Femur (tissue), 1 donor: ENCODE measurements at places on chromosomes 7 and 10.
A peak's percentile ranks its signal among the peaks of the same experiment; 100 is the strongest.

DNA sequence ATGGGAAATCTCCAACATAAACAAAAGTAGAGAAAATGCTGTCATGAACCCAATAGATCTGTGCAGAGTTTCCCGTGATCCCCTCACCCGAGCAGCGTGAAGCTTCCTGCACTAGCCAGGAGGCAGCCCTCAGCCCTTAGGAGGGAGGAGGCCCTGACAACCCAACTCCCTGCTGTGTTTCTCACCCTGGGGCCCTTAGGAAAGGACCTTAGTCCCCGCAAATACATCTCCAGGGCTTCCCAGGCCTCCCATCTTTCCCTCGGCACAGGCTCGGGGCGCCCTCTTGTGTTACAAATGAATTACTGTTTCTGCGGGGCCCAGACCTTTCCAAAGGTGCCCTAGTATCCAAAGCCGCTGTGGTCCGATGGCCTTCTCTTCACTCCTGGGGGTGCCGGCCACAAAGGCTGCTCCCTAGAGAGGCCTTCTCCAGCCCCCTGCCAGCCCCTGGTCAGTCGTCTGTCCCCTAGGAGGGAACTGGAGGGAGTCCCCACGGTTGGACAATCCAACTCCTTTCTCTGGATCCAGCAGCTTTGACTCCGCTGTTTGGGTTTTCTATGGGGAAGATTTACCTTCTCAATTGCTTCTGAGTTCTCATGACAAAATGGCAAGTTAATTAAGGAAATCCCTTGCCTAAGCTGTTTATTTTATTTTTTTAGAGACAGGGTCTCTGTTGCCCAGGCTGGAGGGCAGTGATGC, 49.9 kb upstream of the SH2B2 start:
- peak; percentile 73 for DNase-seq

DNA sequence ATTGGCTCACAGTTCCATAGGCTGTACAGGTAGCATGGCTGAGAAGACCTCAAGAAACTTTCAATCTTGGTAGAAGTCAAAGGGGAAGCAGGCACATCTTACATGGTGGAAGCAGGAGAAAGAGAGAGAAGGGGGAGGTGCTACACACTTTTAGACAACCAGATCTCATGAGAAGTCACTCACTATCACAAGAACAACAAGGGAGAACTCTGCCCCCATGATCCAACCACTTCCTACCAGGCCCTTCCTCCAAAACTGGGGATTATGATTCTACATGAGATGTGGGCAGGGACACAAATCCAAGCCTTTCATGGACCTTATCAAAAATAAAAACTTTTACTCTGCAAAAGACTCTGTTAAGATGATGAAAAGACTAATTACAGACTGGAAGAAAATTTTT, 183.2 kb upstream of the TRIM24 start:
- DNase-seq, result no peak

DNA sequence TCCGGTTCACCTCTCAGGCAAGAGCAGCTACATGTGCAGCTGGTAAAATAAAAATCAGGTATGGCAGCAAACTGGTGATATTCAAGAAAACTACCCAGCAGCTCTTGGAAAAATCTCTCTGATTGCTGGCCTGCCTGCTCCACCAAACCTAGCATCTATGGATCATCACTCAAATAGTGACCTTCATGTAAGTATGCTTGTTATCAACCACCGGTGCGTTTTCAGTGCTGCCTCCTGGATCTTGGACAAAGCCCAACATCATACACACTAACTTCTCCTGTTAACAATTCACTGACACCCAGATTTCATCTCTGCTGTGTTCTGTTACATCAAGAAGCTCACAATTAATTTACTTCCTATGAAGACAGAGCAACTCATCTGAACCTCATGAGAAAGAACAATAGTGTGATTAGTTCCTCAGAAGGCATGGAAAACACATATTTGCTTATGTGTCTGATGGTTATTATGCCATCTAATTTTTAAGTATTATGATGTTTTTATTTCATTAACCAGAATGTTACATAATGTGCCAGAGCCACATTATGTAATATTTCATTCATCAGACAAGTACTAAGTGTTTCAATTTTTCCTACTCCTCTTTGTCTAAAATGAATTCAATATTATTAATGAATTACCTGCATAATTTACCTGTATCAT, 8.8 kb downstream of the CDK6 start:
- no peak for DNase-seq

DNA sequence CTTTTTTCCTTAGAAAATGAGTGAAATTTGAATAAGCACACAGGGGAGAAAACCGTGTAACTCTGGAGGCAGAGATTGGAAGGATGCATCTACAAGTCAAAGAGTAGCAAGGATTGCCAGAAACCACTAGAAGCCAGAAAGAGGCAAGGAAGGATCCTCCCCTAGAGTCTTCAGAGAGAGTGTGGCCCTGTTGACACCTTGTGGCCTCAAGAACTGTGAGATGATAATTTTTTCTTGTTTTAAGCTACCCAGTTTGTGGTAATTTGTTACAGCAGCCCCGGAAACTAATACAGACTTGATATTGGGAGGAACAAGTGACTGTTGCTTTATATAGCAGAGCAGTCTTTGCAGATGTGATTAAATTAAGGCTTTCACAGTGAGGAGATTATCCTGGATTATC, 3.6 kb upstream of the GIMAP7 start:
- DNase-seq, result no peak

- no peak for DNase-seq
Measured at GRCh38 chr7:157020514-157021070, 10.1 kb upstream of the MNX1 start.

DNA sequence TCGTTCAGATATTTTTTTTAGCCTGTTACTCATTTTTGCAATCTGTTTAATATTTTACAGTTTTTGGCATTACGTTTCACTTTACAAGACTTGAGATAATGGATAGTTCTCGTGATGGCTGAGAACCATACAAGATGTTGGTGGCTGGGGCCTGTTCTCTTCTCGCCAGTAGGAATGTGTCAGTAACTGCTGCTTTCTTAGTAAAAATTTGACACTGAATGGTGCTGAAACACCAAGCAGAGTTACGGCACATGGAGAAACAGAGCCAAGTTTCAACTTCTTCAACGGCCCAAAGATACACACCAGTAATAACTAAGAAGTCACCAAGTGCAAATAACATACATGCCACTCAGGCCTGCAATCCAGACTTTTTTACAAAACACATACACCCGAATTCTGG, 130.4 kb downstream of the NRP1 start:
- no peak for DNase-seq

GRCh38 chr7:102150266-102150665, 136.4 kb upstream of the SH2B2 start:
- DNase-seq, result no peak

GRCh38 chr7:45982132-45982531, 61.1 kb upstream of the IGFBP3 start:
- no peak for DNase-seq

- DNase-seq, result no peak
Measured at GRCh38 chr7:47852330-47853245, 95.7 kb downstream of the PKD1L1 start.

DNA sequence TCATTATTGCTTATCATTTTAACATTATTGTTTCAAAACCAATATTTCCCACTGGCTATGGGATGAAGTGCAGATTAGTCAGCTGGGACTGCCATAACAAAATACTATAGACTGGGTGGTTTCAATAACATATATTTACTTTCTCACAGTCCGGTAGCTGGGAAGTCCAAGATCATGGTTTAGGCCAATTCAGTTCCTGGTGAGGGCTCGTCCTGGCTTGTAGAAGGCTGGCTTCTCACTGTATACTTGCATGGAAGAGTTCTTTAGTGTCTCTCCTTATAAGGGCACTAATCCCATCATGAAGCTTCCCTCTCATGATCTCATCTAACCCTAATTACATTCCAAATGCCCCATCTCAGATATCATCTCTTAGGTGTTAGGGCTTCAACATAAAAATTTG, 101.3 kb downstream of the CHRM2 start:
- DNase-seq, result no peak

DNA sequence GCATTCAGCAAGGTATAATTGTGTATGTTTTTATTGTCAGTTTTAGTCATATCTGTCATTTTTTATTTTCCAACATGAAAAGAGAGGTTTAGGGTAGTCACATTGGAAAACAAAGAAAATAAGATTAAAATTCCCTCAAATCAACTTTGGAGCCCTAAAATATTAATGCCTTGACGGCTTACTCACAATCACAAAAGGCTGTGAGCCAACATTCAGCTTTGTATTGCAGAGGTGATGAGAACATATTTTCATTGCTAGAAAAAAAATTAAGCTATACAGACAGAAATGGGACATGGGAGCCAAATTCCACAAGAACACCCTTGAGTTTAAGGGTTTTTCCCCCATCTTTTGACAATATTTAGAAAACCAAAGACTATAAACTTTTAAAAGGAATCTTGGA, 30.2 kb downstream of the CALD1 start:
- no peak for DNase-seq

DNA sequence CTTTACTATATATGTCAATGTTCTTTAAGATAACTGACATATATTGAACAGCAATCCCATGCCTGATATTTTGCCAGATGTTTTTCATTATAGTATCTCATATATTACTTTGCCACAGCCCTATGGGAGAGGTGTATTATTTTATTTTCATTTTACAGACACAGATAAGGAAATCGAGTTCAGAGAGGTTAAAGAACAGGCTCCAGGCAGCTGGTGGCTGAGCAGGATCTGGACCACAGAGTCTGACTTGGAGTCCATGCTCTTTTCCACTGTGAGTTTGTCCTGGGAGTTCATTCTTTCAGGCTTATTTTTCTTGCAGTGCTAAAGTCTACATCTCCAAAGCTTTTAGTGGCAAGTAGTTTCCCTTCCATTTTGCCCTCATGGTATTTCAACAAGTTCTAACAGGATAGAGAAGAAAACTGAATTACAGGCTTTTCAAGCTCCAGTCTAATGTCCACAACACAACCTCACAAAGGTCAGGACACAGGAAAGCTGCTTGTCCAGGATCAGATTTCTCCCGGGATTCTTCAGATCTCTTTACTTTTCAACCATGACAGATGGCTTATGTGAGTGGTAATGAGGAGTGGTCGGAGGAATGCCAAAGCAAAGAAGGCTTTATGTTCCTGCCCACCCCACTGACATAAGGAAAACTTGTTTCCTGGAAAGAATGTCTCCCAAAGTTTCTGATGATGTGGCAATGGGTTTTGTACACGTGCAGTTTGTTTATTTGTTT, 13.1 kb upstream of the SLC35B4 start:
- DNase-seq, result no peak

DNA sequence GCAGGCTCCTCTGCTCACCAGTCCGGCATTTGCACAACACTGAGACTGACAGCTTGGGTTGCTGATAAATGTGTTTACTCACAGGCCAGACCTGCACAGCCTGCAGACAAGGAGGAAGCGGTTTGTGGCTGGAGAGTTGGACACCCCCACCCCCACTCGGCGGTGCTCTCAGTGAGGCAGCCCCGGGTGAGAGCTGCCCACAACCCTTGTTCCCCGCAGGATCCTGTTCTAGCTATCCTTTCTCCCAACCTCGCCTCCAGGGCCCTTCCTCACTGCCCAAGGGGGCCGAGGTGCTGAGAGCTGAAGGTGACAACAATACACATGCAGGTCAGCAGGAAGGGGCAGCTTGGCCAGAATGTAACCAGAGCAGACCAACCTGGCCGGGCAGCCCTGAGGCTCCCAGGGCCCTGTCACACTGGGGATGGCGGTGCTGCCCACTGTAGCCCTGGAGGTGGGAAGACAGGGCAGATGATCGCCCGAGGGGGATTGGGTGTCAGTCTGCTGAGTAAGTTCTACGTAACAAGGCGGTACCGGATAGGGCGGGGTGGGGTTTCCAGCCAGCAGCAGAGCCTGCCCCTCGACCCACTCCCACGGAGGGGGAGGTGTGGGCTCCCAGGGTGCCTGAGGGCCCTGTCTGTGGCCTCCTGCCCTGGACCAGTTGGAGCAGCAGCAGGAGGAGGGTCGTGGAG, 2.1 kb upstream of the ADAM8 start:
- peak; percentile 62 for DNase-seq

- DNase-seq, result no peak
Measured at GRCh38 chr7:128154504-128154903, 86.6 kb upstream of the LEP start.

GRCh38 chr7:98232799-98233198, 19.2 kb downstream of the TECPR1 start:
- DNase-seq, result no peak

GRCh38 chr7:27241189-27242056, 1.2 kb upstream of the EVX1 start:
- no peak for DNase-seq

DNA sequence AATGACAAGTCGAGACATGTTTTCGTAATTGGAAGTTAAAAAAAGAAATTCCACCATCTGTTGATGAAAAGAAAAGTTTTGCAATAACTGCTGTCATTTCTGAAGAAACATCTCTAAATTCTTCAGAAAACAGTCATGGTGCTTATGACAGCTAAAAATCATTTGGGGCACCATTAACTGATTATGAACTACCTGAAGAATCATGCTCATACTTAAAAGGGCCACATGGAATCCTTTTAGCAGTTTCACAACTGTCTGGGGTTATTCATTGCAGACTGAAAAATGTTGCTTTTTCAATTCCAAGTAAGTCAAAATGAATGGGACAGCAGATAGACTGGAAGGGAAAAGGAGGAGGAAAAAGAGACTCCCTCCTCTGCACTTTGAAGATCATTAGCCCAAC, 134.2 kb downstream of the CHN2 start:
- DNase-seq, result no peak

GRCh38 chr10:11086177-11086840, 68.6 kb downstream of the CELF2 start:
- DNase-seq, result no peak

- DNase-seq, result no peak
Measured at GRCh38 chr7:106071356-106071998, 40.6 kb downstream of the SYPL1 start.

DNA sequence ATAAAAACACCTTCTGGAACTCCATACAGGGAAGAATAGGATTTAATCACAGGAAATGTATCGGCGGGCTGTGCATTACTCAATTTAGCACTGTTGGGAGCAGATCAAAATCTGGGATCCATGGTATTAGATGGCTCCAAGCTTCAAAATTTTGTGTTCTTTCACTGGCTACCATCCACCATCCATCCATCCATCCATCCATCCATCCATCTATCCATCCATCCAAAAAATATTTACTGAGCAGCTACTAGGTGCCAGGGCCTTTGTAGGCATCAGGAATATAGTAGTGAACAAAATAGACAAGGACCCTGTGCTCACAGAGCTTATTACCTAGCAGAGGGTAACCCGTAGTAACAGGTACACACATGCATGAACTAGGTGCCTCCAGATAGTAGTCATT, 280.2 kb downstream of the CCDC3 start:
- DNase-seq, result no peak

- no peak for DNase-seq
Measured at GRCh38 chr7:113144817-113145216, 26.5 kb upstream of the SMIM30 start.

GRCh38 chr10:4541292-4541691, 284.7 kb upstream of the AKR1E2 start:
- DNase-seq, result no peak

DNA sequence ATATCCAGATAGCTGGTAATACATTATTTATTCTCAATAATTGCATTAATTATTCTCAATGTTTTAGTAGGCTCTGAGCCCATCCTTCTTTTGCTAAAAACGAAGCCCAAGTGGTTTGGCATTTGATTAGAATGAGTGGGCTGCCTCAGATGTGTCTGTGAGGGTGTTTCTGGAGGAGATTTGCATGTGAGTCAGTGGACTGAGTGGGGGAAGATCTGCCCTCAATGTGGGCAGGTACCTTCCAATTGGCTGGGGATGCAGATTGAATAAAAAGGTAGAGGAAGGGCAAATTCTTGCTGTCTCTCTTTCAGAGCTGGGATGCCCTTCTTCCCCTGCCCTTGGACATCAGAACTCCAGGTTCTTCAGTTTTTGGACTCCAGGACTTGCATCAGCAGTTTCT, 290.6 kb upstream of the SMIM30 start:
- no peak for DNase-seq
